ENCODE measurements at places on chromosomes 1 and 21.

GRCh38 chr1:24392982-24393650 is 20.5 kb downstream of the STPG1 start:
- no peak for DNase-seq

DNA sequence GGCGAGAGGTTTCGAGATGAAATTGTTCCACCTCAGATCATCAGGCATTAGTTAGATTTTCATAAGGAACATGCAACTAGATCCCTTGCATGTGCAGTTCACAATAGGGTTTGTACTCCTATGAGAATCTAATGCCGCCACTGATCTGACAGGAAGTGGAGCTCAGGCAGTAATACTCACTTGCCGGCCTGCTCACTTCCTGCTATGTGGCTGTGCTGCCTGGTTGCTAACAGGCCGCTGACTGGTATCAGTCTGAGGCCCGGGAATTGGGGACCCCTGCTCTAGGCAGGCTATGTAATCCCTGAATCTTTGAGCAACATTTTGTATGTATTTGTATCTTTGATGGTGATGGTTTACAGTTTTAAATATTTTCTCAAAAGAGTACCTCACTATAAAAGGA is 32.5 kb downstream of the XKR8 start:
- no peak for DNase-seq

DNA sequence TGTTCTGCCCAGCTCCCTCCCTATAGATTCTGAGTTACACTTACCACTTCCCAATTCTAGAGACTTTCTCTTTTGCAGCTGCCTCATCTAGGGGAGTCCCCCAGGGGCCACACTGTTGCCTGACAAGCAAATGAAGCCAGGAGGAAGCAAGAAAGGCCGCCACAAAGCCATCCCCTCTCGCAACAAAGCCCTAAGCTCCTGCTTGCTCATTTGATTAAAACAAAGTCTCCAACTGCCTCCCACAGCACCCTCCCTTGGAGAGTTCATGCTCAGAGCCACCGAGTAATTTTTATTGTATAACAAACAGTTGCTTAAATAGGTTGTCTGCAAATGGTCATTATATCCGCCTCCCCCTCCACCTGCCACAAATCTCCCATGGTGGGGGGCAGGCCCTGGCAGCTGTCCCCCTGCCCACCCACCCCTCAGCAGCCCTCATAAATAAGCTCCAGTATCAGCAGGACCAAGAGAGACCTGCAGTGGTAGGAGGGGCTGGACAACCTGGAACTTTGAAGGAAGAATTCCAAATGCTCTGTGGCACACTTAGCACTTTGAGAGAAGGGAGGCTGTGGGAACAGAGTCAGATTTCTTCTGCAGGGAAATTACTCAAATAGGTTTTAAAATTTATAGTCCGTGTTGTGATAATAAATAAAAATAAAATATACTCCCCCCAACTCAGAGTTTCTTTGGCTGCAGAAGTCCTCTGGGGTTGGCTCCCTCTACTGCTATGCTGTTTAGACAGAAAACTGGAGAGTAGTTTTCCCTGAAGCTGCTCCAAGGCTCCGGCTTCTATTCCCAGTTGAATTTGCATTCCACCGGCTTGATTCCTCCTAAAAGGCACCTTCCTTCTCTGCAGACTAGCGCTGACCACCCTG is 237.5 kb downstream of the TTLL7 start:
- peak; percentile 17 for DNase-seq

- no peak for DNase-seq
Observed at GRCh38 chr1:95916616-95917015, 682.6 kb downstream of the RWDD3 start.

- DNase-seq = no peak
Observed at GRCh38 chr1:228004331-228004855, 2.4 kb upstream of the WNT3A start.

GRCh38 chr1:70467531-70467930 is 56.5 kb downstream of the CTH start:
- DNase-seq = no peak

- no peak for DNase-seq
Observed at GRCh38 chr1:68028566-68028965, 21.9 kb downstream of the DIRAS3 start.

- DNase-seq = no peak
Observed at GRCh38 chr1:59156526-59157199, 140.2 kb upstream of the FGGY start.

DNA sequence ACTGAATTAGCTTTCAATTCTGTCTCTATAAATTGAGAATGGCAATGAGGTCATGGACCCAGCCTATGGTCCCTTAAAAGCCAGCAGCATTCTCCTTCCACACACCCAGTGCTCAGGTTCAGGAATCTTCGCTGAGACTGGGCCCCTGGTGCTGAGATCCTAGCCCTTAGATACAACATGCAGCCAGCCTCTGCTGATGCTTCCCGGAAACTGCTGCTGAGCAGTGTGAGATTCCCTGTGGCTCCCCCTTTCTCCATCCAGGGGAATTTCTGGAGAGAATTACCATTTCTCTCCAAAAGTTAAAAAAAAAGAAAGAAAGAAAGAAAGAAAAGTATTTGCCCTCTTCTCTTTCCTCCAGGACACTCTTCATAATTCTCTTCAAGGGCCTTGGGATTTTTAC is 31.7 kb upstream of the RALGPS2 start:
- DNase-seq = no peak

- DNase-seq = no peak
Observed at GRCh38 chr1:162342452-162342983, 34.1 kb downstream of the SPATA46 start.

DNA sequence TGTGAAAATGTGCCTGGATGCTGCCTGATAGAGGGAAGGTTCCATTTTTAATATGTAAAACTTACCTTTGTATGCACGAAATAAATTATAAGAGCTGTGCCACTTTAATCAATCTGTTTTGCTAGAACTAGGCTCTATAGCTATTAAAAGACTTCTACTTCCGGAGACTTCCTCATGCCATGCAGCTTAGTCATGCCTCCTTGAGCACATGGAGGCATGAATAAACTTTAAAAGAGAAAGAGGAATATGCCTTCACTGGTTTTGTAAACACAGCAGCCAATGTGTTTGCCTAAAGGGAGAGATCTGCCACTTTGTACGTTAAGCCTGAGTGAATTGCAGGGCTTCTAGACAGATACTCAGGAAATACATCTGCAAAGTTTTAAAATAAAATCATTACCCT is 604.6 kb downstream of the LRRIQ3 start:
- DNase-seq = no peak

- DNase-seq = no peak
Observed at GRCh38 chr21:36718951-36719501, 20.1 kb downstream of the SIM2 start.

GRCh38 chr1:18852501-18852900 is 7.0 kb downstream of the TAS1R2 start:
- DNase-seq = no peak

GRCh38 chr1:231665101-231665500 is 38.5 kb downstream of the DISC1 start:
- DNase-seq = no peak

GRCh38 chr1:206445116-206445515 is 25.2 kb upstream of the IKBKE start:
- no peak for DNase-seq

- DNase-seq = no peak
Observed at GRCh38 chr1:53255031-53255430, 16.7 kb upstream of the MAGOH start.

- DNase-seq = no peak
Observed at GRCh38 chr1:168689726-168690602, 39.0 kb downstream of the DPT start.

- DNase-seq = no peak
Observed at GRCh38 chr1:109659145-109659544, 3.2 kb downstream of the GSTM4 start.

- no peak for DNase-seq
Observed at GRCh38 chr1:212286556-212287131, 1.4 kb downstream of the PPP2R5A start.

GRCh38 chr1:47886141-47886540 is 111.0 kb downstream of the TRABD2B start:
- DNase-seq = no peak

GRCh38 chr1:209561532-209561931 is 22.0 kb upstream of the CAMK1G start:
- DNase-seq = no peak

DNA sequence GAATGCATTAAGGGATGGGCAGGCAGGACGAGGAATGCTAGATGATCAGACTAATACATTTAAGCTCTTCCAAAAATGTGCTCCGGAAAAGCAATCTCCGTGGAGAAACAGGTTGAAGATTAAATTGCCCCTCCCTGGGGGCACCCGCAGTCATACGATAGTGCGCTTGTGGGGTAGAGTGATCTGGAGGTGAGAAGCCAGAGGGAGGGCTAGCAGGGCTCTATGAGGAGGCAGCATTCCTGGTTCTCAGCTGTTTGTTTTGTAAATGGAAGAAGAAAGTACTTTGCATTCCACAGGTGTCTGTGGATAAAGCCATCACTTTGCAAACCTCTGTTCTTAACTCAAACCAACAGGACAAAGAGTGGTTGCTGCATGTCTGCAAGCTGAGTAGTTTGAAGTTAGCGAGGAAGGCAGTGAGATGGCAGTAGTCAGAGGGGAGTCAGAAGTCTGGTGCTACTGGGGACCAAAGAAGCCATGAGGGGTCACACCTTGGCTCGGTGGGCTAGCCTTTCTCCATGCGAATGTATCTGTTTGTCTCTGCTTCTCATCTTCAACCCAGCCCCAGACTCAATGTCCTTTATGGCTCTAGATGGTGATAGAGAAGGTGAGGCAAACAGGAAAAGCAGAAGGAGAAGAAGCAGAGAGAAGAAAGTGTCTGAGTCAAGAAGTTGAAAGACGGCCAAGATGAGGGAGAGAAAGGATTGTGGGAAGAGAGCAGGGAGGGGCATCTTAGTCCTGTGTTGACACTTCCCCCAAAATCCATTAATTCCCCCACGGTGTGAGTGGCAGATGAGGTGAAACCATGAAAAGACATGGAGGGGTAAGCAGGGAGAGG is 65.2 kb upstream of the GJA8 start:
- DNase-seq = no peak

DNA sequence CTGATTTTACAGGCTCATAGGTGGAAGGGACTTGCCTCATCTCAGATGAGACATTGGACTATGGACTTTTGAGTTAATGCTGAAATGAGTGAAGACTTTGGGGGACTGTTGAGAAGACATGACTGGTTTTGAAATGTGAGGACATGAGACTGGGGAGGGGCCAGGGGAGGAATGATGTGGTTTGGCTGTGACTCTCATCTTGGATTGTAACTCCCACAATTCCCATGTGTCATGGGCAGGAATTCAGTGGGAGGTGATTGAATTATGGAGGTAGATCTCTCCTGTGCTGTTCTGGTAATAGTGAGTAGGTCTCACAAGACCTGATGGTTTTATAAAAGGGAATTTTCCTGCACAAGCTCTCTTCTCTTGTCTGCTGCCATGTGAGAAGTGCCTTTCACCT is 20.8 kb downstream of the SCYL3 start:
- no peak for DNase-seq

- DNase-seq = no peak
Observed at GRCh38 chr1:41411229-41411628, 50.0 kb downstream of the FOXO6 start.

GRCh38 chr21:45997205-45997494 is 15.6 kb downstream of the COL6A1 start:
- no peak for DNase-seq

- DNase-seq = no peak
Observed at GRCh38 chr21:43759651-43760050, 16.5 kb downstream of the CSTB start.

GRCh38 chr21:43832648-43833047 is 32.4 kb upstream of the AGPAT3 start:
- no peak for DNase-seq

- DNase-seq = no peak
Observed at GRCh38 chr1:215045698-215046308, 36.7 kb upstream of the KCNK2 start.

DNA sequence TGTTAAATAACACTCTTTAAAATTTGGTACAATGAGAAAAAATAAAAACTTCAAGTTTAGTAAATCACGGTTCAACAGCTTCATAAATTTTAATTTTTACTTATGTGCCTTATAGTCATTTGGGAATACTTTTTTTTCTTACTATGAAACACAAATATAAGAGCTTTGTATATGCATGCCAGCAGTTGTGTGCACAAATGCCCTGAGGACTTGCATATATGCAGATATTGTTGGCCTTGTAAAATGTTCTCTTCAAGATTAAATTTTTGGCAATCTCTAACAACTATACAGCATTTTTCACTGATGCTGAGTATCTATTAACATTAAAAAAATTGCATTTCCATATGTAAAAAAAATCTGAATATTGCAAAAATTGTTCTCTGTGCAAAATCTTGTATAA is 458.7 kb upstream of the BRINP3 start:
- DNase-seq = no peak

GRCh38 chr1:204254031-204254661 is 40.4 kb upstream of the GOLT1A start:
- no peak for DNase-seq

GRCh38 chr1:221405146-221405545 is 336.7 kb downstream of the DUSP10 start:
- DNase-seq = no peak

- no peak for DNase-seq
Observed at GRCh38 chr1:50378770-50379169, 44.5 kb downstream of the DMRTA2 start.

- DNase-seq = no peak
Observed at GRCh38 chr1:232622981-232623380, 7.0 kb downstream of the SIPA1L2 start.

DNA sequence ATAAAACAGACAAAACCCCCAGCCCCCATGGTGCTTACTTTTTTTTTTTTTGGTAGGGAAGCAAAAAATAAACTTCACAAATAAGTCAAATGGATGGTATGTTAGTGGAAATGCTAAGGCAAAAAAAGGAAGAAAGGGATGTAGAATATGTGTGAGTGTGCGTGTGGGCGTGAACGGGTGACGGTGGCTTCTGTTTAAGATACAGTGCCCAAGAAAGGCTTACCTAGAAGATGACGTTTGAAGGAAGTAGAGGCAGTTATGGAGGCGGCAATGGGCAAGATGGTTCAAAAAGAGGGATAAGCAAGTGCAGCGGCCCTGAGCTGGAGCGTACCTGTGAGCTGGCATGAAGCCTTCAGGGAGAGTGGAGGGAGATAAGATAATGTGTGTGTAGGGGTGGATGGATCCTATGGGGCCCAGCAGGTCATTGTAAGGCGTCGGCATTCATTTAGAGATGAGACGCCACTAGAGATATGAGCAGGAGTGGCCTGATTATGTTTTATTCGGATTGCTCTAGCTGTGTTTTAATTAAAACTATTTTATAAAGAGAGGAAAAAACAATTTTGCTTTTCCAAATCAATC is 19.9 kb downstream of the LEPR start:
- DNase-seq = no peak

DNA sequence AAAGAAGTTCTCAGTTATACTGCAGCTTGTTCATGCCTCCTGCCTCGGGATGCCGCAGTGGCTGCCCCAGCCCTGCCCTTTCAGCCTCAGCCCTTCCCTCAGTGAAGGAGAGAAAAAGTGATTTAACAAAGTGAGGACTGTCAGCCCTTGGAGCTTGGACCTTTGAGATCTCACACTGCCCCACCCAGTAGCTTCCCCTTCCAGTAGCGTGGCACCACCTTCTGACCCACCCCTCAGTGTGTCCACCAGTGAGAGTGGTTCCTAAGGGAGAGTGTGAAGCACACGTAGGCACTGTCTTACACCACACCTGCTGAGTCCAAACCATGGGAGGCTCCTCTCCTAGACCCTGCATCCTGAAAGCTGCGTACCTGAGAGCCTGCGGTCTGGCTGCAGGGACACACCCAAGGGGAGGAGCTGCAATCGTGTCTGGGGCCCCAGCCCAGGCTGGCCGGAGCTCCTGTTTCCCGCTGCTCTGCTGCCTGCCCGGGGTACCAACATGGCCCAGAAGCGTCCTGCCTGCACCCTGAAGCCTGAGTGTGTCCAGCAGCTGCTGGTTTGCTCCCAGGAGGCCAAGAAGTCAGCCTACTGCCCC is at the start of gene CDA:
Gene CDA (plus strand): TSS at position 464 of the 592 bp plus-strand sequence. CDS start 33 bp downstream, at position 497.
- DNase-seq = no peak

Data from GM12891 (cell line).